ENCODE measurements at places on chromosomes 11 and 22.

- DNase-seq: peak; percentile 57
These were observed 50.2 kb downstream of the C22orf31 start for GRCh38 chr22:29011240-29012100.

DNA sequence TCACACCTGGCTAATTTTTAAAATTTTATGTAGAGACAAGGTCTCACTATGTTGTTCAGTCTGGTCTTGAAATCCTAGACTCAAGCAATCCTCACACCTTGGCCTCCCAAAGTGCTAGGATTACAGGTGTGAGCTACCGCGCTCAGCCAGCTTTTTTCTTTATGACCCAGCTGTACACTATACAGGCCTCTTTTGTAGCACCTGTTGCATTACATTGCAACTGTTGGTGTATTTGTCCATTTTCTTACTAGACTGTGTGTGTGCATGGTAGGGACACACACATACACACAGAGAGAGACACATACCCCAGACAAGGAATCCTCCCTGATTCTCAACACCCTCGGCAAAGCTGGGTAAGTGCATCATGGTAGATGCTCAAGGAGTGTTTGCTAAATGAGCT is 61.7 kb downstream of the NAV2 start:
- no peak for DNase-seq

DNA sequence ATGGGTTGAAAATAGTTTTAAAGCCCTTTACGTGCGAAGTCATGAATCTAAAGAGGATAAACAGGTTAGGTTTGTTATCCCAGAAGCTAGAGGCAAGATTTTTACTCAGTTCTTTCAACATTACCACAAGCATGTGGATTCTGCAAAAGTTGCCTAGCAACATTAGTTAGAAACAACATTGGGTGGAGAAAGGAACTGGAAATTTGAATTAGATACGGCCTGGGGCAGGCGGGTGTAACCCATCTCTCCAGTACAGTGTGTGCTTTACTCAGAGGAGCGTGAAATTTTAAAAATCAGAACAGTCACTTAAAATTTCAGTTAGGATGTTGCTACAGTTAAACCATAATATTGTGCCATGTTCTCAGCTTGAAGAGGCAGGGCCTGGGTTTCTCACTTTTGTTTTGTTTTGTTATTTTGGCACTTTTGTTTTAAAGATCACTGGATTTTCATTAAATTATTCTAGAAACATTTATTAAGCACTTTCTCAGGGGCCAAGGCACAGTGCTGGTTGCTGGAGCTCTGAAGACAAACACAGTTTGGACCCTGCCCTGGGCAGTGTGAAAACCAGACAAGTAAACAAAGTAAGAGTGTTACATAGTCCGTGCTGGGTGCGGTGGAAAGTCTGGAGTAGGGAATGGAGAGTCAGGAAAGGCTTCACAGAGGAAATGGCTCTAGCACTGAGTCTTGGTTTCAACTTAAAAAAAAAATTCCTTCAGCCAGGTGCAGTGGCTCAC is 4.4 kb upstream of the WEE1 start:
- DNase-seq: peak; percentile 86

DNA sequence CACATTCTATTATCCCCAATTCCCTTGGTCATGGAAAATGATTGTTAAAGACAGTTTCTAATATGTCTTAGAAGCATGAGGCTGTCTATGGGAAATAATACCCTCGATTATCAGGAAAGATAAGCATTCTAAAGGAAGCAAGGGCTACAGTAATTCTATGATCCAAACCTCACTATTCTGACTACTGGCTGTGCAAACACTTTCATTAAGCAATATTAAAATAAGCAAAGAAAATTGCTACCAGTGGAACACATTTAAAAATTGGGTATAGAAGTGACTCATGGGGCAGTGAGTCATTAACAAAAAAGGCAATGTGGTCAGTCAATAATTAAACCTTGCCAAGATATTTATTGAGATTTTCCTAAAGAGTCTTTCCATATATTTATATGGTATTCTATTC is 1415.2 kb upstream of the TENM4 start:
- DNase-seq: no peak

DNA sequence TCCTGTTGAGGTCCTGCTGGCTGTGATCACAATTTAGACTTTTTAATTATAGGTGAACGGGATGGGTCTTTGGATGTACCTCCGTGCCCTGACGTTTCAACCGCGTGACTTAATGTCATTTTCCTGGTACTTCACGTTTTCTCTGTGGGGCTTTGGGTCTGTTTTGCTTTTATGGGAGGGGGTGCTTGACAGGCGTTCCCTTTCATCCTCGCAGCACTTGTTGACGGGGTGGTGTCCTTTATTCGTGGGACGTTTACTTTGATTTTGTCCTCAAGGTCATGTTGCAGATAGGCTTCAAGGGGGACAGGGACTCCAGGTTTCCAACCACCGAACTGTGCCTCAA is 994 bp downstream of the PPP6R3 start:
- no peak for DNase-seq

- DNase-seq: no peak
These were observed 78.8 kb downstream of the LIF start for GRCh38 chr22:30167734-30168133.

DNA sequence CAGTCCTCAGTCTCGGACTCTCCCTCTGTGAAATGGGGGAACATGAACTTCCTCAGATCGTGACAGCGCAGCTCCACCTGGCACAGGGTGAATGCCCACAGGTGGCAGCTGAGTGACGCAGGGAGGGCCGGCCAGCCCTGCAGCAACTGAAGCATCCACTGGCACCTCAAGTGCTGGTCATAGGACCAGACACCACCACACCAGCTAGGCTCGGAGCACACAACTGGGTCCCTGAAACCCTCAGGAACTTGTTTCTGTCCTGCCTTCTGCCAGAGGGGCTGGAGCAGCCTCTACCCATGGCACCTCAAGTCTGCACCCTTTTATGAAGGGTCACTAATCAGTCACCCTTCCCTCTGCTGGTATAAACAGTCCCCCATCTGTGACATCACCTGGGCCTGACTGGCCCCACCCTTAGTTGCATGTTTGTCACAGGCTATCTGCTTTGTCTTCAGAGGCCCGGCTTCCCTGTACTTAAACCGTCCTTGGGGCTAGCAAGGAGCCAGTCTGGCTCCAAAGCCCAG is 7.4 kb upstream of the CDC42BPG start:
- peak; percentile 62 for DNase-seq

GRCh38 chr22:22352371-22352999 is 107.9 kb downstream of the VPREB1 start:
- DNase-seq: no peak

GRCh38 chr11:125157118-125157733 is 7.3 kb upstream of the PKNOX2 start:
- DNase-seq: no peak

GRCh38 chr11:128888034-128888985 is 2.8 kb upstream of the KCNJ5 start:
- DNase-seq: no peak

DNA sequence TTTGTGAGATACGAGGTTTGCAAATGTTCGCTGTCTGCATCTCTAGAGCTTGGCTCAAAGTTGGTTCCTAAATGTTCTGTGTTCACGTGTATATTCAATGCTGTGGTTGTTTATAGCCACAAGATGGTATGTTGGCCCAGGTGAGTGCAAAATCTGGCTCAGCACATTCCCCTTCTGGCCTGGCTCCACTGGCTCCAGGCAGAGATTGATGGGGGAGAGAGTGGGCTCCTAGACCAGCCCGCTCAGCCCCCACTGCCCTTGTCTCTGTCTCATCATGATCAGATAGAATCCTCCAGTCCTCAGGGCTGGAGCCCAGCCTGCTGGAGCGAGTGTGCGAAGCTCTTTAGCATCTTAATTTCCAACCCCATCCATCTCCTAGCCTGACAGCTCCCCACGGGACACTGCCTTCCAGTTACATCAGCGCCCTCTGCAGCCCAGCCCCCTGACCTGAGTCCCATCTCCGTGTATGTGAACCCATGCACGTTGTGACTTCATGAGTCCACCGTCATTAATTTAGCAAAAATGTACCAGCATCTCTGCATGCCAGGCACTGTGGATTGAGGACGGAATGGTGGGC is 2.0 kb downstream of the P2RX3 start:
- DNase-seq: no peak

DNA sequence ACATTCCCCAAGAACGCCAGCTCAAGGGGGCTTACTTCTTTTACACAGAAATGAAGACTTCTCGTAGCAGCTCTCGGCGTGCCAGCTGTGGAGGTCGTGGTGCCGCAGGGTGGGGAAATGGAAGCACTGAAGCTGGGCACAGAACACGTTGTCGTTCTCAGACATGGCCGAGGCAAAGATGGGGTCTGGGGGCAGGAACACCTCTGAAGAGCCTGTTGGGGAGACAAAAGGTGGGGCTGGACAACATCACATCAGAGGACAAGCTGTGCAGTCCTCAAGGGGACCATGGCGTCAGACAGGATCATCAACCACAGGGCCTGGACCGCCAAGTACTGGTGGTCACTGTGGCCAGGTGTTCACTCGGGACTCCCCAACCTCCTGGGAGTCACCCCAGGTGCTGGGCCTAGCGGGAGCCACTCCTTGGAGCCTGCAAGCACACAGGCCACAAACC is 65.2 kb downstream of the DGCR2 start:
- DNase-seq: no peak

DNA sequence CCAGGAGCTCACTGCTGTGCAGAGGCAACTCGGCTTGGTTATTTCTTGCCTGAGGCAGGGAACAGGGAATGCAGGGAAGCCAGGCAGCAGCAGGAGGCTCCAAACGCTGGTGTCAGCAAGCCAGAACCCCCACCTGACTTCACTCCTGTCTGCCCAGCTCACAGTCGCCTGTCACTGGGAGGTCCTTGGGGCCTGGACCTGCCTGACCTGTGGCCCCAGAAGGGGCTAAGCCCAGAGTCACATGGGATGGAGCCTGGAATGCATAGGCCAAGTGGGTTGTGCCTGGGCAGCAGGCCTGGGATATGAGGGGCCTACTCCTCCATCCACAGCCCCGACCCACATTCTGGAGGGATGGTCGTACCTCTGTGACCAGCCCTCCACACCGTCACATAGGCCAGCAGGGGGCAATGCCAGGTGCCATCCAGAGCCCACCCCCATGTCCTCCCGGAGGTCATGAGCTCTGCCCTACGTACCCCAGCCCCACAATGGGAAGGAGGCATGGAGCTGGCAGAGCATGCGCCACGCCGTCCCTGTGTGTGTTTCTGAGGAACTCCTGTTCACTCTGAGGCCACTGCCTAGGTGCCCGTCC is 5.2 kb downstream of the RASSF7 start:
- no peak for DNase-seq

DNA sequence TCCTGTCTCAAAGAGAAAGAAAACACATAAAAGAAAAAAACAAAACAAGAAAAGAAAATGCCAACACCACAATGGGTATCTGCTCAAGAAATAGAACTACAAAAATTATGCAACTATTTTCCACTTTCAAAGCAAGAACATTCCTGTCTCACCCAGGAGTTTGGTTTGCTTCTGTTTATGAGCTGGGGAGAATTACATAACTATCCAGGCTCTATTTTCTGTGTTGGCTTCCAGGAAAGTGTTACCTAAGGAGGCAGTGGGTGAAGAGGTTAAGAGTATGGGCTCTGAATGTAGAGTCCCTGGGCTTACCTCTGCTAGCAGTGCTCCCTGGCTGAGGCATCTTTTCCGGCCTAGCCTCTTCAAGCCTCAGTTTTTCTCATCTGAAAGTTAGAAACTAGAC is 426.7 kb downstream of the MIAT start:
- DNase-seq: no peak

DNA sequence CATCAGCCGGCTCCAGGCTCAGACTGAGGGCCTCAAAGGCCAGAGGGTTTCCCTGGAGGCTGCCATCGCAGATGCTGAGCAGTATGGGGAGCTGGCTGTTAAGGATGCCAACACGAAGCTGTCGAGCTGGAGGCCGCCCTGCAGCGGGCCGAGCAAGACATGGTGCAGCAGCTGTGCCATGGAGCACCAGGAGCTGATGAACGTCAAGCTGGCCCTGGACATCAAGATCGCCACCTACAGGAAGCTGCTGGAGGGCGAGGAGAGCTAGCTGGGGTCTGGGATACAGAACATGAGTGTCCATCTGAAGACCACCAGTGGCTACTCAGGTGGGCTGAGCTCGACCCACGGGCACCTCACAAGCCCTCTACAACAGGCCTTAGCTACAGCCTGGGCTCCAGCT is 4.0 kb upstream of the SCUBE2 start:
- peak; percentile 15 for DNase-seq

DNA sequence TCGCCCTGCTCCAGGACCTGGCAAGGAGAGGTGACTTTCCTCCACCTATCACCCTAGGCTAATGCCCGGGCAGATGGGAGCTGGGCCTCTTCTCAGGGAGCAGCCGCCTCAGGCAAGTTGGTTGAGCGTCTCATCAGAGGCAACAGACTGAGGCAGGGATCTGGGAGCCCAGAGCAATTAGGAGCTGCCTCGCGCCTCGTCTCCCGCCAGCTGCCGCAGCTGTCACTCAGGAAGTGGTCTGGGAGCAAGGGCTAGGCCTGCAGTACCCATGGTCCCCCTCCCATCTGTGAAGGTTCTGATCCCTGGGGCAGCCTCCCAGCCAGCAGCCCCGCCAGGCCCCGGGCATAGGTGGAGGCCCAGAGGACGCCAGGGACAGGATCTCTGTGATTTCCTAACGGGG is 4.6 kb upstream of the CABP7 start:
- DNase-seq: no peak

DNA sequence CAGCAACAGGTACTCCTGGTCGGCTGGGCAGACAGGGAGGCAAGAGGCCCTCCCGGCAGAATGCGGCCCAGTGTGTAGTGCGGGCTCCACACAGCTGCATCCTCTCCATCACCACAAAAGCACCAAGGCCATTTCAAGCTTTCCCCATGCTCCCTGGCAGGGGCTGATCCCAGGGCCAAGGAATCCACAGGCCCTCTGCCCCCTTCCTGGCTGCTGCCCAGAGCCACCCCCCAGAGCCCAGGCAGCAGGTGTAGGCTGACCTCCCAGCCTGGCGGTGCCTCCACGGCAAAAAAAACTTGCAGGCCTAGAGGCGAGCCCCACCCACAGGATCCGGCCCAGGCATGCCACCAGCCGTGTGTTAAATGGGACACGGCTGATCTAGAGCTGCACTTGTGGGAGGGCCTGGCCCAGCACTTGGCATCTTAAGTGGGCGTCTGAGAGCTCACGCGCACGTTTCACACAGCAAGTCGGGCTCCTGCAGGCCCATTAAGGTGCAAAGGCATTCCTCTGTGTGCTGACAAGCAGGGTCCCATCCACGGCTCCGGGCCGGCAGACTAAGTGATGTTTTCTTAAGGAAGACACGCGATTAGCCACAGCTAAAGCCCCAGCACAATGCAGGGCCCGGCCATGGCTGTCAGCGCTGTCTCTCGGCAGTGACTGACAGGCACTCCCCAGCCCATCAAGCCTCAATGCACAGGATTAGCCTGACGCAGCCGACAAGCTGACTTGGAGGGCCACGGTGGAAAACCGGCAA is 19.8 kb upstream of the GNB1L start:
- no peak for DNase-seq

All from transverse colon (tissue), 4 donors.